ENCODE measurements at places on chromosomes 3 and 15. TPM values are rescaled to one million over a fixed set of nuclear protein-coding genes. Genes with fewer than 3 reads are reported as not detected.
A peak's percentile ranks its signal among the peaks of the same experiment; 100 is the strongest.

DNA sequence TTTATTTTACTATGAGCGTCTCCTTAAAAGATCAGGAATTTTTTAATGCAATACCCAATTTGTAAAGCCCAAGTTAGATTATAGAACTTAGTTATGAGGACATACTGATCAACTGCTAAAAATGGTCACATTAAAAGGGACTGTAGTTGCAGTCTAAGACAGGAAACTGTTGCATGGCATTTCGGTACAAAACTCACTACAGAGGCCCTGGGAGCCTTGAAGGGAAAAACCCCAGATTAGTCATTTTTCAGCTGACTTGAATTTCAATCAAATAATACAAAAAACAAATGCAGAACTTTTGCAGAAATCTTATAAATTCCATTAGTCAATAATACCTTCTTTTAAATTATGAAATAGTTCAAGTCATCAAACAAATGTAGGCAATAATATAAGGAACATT is 6.9 kb upstream of the PTX3 start:
- no peaks in the 10 kb centered on the region for H3K4me1 ChIP-seq
- no peak overlapping the region for H3K4me3 ChIP-seq
- H3K27me3 ChIP-seq: no peaks in the 10 kb centered on the region
- H3K36me3 ChIP-seq: no peaks in the 10 kb centered on the region
- no peak overlapping the region for H3K27ac ChIP-seq

The THBS1 gene
- 67.8 TPM for total RNA-seq

GRCh38 chr3:65706301-65706700 is 332.4 kb downstream of the MAGI1 start:
- no peaks in the 10 kb centered on the region for H3K4me1 ChIP-seq
- DNase-seq: no peak
- H3K27me3 ChIP-seq: no peaks in the 10 kb centered on the region
- H3K27ac ChIP-seq: no peak overlapping the region
- H3K36me3 ChIP-seq: no peaks in the 10 kb centered on the region
- H3K4me3 ChIP-seq: no peak overlapping the region

GRCh38 chr3:11995120-11995519 is 9.1 kb upstream of the SYN2 start:
- no peaks in the 10 kb centered on the region for H3K27me3 ChIP-seq
- DNase-seq: no peak
- no peak overlapping the region for H3K4me3 ChIP-seq
- no peak overlapping the region for H3K27ac ChIP-seq
- H3K36me3 ChIP-seq: no peaks in the 10 kb centered on the region
- no peaks in the 10 kb centered on the region for H3K4me1 ChIP-seq

The CLEC3B gene
- 138 TPM for total RNA-seq

- no peak for DNase-seq
- H3K27me3 ChIP-seq: no peaks in the 10 kb centered on the region
- no peak overlapping the region for H3K27ac ChIP-seq
- no peak overlapping the region for H3K4me3 ChIP-seq
These were observed 29.4 kb downstream of the TP53BP1 start for GRCh38 chr15:43463507-43463906.

The USF3 gene
- total RNA-seq: 20.8 TPM

DNA sequence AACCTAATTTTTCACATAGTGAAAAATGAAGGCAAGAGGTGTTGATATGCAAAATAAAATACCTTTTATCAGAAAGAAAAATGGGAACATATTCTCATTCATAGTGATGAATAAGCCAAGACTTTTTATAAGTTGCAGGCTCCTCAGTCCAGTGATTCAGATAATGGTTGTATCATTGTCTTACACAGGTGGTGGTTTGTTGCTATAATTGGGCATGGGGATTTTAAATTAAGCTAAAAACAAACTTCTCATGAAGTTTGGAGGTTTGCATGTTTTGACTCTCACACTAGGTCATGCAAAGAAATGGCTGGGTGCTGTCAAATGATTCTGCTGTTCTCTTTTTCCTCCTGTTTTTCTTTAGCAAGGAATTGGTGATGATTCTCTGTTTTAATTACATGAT is 60.8 kb upstream of the SKIL start:
- H3K4me3 ChIP-seq: no peak overlapping the region
- no peaks in the 10 kb centered on the region for H3K27me3 ChIP-seq
- no peak for DNase-seq
- no peak overlapping the region for H3K27ac ChIP-seq
- peaks cover 18% of the 10 kb centered on the region for H3K36me3 ChIP-seq

DNA sequence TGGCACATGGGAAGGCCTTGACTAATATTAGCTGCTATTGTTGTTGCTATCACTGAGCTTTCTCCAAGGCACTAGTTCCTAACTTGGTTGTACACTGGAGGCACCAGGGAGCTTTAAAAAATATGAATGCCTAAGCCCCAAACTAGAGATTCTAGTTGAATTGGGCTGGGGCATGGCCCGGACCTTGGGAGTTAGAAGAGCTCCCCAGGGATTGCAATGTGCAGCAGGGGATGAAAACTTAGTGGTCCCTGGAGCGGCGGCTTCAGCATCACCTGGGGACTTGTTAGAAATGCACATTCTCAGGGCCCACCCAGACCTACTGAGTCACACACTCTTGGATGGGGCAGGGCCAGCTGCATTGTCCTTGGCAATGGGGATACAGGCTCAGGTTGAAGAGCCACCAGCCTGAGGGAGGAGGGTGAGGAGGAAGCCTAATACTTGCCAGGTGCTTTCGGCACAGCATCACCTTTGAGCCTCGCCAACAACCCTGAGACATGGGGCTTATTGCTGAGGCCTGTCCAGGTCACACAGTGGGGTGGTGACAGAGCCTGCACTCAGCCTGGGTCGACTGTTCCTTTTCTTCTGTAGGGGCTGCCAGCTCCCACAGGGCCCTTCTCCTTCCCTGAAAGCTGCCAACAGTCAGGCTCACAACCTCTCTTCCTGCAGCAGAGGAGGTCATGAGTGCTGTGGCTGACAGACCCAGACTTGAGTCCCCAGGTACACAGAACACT is 84.5 kb downstream of the ATP2B2 start:
- no peak overlapping the region for H3K4me3 ChIP-seq
- no peaks in the 10 kb centered on the region for H3K4me1 ChIP-seq
- H3K27ac ChIP-seq: no peak overlapping the region
- H3K27me3 ChIP-seq: no peaks in the 10 kb centered on the region
- no peaks in the 10 kb centered on the region for H3K36me3 ChIP-seq

The EFCAB12 gene
- total RNA-seq: not detected

The MYRIP gene
- total RNA-seq: 7.1 TPM

- no peaks in the 10 kb centered on the region for H3K4me1 ChIP-seq
- no peak overlapping the region for H3K4me3 ChIP-seq
- H3K36me3 ChIP-seq: no peaks in the 10 kb centered on the region
- no peaks in the 10 kb centered on the region for H3K27me3 ChIP-seq
- DNase-seq: no peak
These were observed 298.9 kb upstream of the NR2F2 start for GRCh38 chr15:96031426-96032110.

DNA sequence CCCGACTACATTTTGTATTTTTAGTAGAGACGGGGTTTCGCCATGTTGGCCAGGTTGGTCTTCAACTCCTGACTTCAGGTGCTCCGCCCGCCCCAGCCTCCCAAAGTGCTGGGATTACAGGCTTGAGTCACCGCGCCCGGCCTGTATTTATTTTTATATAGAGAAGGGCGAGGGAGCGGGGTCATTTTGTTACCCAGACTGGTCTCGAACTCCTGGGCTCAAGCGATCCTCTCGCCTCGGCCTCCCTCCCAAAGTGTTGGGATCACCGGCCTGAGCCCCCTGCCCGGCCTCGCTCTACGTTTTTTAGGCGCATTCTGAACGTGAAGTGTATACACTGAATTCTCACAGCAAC is 514 bp upstream of the PPP4R2 start:
- no peak overlapping the region for H3K4me3 ChIP-seq
- peaks cover 5% of the 10 kb centered on the region for H3K36me3 ChIP-seq
- peaks cover 46% of the 10 kb centered on the region for H3K4me1 ChIP-seq
- no peaks in the 10 kb centered on the region for H3K27me3 ChIP-seq
- no peak for DNase-seq

The MKRN2 gene
- total RNA-seq: 24.7 TPM

The CKMT1B gene
- 4.6 TPM for total RNA-seq

DNA sequence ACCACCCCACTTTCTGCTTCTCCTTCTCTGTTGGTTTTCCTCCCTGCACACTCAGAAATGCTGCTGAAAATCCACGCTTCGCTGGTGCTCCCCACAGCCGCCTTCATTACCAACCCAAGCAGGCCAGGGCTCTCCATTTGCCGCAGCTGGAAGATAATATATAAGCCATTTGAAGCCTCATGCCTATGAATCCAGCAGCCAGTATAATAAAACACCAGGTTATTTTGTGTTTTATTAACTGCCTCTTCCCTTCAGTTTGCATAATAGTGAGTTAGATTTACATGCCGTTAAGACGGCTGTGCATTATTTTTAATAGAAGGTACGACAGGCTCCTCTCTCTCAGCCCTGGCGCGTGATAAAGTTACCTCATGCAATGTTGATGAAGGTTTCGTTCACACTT is 86.6 kb downstream of the TOP2B start:
- H3K4me3 ChIP-seq: no peak overlapping the region
- no peaks in the 10 kb centered on the region for H3K27me3 ChIP-seq
- H3K36me3 ChIP-seq: peaks cover 20% of the 10 kb centered on the region

- peaks cover 26% of the 10 kb centered on the region for H3K4me1 ChIP-seq
- H3K27ac ChIP-seq: no peak overlapping the region
- peak; percentile 49 for DNase-seq
- H3K4me3 ChIP-seq: no peak overlapping the region
- peaks cover 6% of the 10 kb centered on the region for H3K27me3 ChIP-seq
These were observed 2.2 kb upstream of the LTF start for GRCh38 chr3:46466871-46467403.

DNA sequence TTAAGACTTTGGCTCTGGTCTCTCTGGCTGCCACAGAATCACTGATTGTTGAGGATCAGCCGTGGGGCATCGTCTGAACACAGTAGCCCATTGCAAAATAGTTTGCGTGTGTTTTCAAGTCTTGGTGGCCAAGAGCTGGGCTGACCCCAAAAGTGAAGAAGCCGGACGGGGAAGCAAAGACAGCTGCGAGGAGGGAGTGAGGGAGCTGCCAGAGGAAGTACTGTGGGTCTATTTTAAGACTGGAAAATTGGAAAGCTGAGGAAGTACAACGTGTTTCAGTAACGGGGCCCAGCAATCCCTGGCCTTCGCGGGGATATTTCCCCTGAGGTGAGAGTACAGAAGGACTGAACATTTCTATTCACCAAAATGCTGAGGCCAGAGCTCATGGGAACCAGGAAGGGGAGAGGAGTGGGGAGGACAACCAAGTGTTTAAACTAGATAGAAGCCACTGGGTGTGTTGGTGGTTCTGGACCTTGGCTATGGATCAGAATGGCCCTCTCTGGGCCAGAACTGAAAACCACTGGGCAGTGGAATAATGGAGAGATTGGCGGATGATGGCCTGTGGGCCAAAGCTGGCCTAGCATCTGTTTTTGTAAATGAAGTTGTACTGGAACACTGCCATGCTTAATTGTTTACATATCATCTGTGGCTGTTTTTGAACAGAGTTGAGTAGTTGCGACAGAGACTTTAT is 34.1 kb upstream of the LIMD1 start:
- no peaks in the 10 kb centered on the region for H3K27me3 ChIP-seq
- peak overlapping the region; percentile 84 for H3K27ac ChIP-seq
- no peaks in the 10 kb centered on the region for H3K36me3 ChIP-seq
- H3K4me3 ChIP-seq: no peak overlapping the region
- peak; percentile 89 for DNase-seq
- H3K4me1 ChIP-seq: peaks cover 36% of the 10 kb centered on the region

- no peaks in the 10 kb centered on the region for H3K27me3 ChIP-seq
- no peak overlapping the region for H3K4me3 ChIP-seq
- peak overlapping the region; percentile 7 for H3K27ac ChIP-seq
- no peak for DNase-seq
These were observed 3.0 kb downstream of the NAALADL2 start for GRCh38 chr3:174862101-174862500.

- no peak overlapping the region for H3K4me3 ChIP-seq
- no peaks in the 10 kb centered on the region for H3K4me1 ChIP-seq
- H3K36me3 ChIP-seq: peaks cover 33% of the 10 kb centered on the region
- no peak overlapping the region for H3K27ac ChIP-seq
- H3K27me3 ChIP-seq: no peaks in the 10 kb centered on the region
These were observed 48.2 kb downstream of the ATR start for GRCh38 chr3:142530296-142530695.

The DNAH1 gene
- total RNA-seq: 2.5 TPM

GRCh38 chr3:175198991-175199783 is 340.1 kb downstream of the NAALADL2 start:
- no peaks in the 10 kb centered on the region for H3K36me3 ChIP-seq
- no peaks in the 10 kb centered on the region for H3K4me1 ChIP-seq
- no peaks in the 10 kb centered on the region for H3K27me3 ChIP-seq
- no peak overlapping the region for H3K4me3 ChIP-seq
- no peak for DNase-seq

DNA sequence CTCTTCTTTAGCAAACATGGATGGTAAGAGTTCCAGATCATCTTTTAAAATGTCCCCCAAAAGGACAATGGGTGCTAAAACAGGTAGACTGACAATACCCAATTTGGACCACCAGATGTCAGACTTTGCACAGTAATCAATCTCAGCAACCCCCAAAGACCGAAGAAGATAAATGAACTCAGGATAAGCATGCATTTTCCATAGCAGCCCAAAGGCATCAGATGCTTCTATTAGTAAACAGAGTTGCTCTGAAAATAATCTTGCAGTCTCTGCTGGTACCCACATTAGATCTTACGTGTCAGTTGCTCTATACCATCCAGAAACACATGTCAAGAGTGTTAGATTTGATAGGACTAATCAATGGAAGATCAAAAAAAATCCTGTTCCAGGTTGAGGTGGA is 20.6 kb downstream of the MYH15 start:
- no peaks in the 10 kb centered on the region for H3K27me3 ChIP-seq
- H3K36me3 ChIP-seq: no peaks in the 10 kb centered on the region
- no peak for DNase-seq
- no peaks in the 10 kb centered on the region for H3K4me1 ChIP-seq

GRCh38 chr3:194497799-194498575 is 11.2 kb upstream of the ATP13A3 start:
- peak overlapping the region; percentile 51 for H3K27ac ChIP-seq
- H3K4me1 ChIP-seq: no peaks in the 10 kb centered on the region
- peak; percentile 67 for DNase-seq
- H3K4me3 ChIP-seq: no peak overlapping the region
- no peaks in the 10 kb centered on the region for H3K36me3 ChIP-seq

The BRK1 gene
- total RNA-seq: 58.3 TPM

GRCh38 chr3:197736010-197736490 is 654 bp downstream of the RUBCN start:
- peak overlapping the region; percentile 74 for H3K4me3 ChIP-seq
- H3K36me3 ChIP-seq: no peaks in the 10 kb centered on the region
- no peaks in the 10 kb centered on the region for H3K4me1 ChIP-seq

DNA sequence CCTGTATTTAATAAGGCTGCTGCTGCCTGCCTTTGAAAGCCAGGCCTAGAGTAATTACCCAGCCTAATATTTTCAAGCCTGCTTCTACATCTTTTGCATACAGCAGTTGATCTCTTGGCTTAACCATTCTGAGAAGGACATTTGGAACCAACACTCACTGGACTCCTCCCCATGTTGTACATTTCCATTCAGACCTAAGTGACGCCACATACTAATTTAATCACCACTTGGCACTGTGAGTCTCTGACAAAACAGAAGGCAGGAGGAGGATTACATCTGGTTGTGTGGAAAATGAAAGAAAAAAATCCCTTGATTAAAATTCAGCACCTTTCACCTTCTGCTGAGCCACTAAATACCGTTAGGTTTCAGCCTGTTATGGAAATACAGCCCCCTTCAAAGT is 102.2 kb upstream of the ARRDC4 start:
- H3K27ac ChIP-seq: no peak overlapping the region
- H3K27me3 ChIP-seq: no peaks in the 10 kb centered on the region
- no peaks in the 10 kb centered on the region for H3K36me3 ChIP-seq
- no peak overlapping the region for H3K4me3 ChIP-seq
- no peaks in the 10 kb centered on the region for H3K4me1 ChIP-seq

- no peak for DNase-seq
- H3K4me3 ChIP-seq: no peak overlapping the region
- H3K4me1 ChIP-seq: peaks cover 92% of the 10 kb centered on the region
- no peaks in the 10 kb centered on the region for H3K27me3 ChIP-seq
- no peaks in the 10 kb centered on the region for H3K36me3 ChIP-seq
- H3K27ac ChIP-seq: no peak overlapping the region
These were observed 5.3 kb downstream of the ARL6IP5 start for GRCh38 chr3:69090021-69090420.

All from right atrium auricular region (tissue), 2 donors.